ENCODE measurements at places on chromosomes 12 and 14. TPM values are rescaled to one million over a fixed set of nuclear protein-coding genes. Genes with fewer than 3 reads are reported as not detected.

GRCh38 chr12:113891739-113892520, 74.2 kb downstream of the RBM19 start:
- DNase-seq = no peak

GRCh38 chr14:78018283-78018682, 151.9 kb upstream of the NRXN3 start:
- no peak for DNase-seq

GRCh38 chr14:63301891-63302534, 16.7 kb downstream of the GPHB5 start:
- no peak for DNase-seq

GRCh38 chr14:76977793-76978720, 50.5 kb downstream of the IRF2BPL start:
- no peak for DNase-seq

- DNase-seq = no peak
Observed at GRCh38 chr12:60926256-60926655, 1330.4 kb downstream of the SLC16A7 start.

- DNase-seq = no peak
Observed at GRCh38 chr12:49043856-49044258, 16.7 kb downstream of the KMT2D start.

- DNase-seq = no peak
Observed at GRCh38 chr12:49519574-49519936, 19.3 kb upstream of the KCNH3 start.

GRCh38 chr12:108622421-108622820, 11.3 kb downstream of the SELPLG start:
- DNase-seq = no peak

DNA sequence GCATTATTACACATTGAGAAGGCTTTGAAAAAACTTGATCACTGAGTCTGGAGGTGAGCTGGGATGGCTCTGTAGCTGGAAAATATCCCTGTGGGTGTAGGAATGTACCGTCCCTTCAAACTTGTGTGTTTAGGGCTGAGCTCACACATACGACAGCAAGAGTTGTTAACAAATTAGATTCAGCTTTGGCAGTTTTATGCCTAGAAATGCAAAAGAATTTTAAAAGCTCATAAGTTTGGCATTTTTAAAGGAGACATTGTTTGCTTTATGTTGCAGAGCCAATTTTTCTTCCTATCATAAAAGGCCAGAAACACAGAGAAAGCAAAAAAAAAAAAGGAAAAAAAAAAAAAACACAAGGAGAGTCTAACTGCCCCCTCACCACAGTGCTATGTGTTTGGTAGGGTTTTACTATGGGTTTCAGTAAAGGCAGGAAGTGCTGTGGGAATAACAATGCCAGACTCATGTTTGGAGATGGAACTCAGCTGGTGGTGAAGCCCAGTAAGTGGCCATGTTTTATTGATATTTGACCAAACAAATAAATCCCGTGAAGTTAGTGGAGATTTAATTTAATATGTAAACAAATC, 78.4 kb downstream of the DAD1 start:
- no peak for DNase-seq

GRCh38 chr12:50637870-50638481, 125.9 kb upstream of the ATF1 start:
- no peak for DNase-seq

DNA sequence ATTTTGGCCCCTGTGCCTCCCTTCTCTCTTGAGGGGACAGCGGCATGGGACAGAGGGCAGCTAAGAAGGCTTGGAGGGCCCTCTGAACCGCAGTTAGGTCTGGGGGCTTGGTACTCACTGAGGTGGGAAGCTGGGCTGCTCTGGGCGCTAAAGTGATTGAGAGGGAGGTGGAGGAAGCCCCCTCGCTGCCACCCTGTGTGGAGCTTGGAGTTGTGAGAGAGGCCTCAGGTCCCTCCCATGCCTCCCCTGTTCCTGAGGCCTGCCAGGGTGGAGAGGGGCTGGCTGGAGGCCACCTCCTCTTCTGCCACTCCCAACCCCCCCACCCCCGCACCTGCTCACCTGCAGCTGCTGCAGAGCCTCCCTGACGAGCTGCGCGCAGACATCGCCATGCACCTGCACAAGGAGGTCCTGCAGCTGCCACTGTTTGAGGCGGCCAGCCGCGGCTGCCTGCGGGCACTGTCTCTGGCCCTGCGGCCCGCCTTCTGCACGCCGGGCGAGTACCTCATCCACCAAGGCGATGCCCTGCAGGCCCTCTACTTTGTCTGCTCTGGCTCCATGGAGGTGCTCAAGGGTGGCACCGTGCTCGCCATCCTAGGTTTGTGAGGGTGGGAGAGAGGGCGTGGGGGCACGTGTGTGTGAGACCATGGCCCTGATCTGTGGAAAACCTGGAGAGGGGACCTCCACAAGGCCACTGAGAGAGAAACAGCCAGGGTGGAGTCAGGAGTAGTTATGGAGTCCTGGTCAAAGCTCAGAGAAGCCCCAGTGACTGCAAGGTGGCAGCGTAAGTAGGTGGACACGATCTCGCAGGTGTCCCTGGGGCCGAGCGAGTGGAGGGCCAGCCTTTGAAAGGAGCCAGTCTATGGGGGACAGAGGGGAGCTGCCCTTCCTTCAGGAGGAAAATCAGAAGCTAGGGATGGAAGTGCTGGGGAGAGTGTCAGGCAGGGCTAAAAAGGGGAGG, 11.2 kb downstream of the KCNH3 start:
- no peak for DNase-seq

- no peak for DNase-seq
Observed at GRCh38 chr14:100602621-100603230, 15.5 kb upstream of the BEGAIN start.

GRCh38 chr12:88553941-88554658, 26.2 kb downstream of the KITLG start:
- peak; percentile 75 for DNase-seq

- DNase-seq = no peak
Observed at GRCh38 chr14:33567023-33567728, 383.7 kb downstream of the EGLN3 start.

DNA sequence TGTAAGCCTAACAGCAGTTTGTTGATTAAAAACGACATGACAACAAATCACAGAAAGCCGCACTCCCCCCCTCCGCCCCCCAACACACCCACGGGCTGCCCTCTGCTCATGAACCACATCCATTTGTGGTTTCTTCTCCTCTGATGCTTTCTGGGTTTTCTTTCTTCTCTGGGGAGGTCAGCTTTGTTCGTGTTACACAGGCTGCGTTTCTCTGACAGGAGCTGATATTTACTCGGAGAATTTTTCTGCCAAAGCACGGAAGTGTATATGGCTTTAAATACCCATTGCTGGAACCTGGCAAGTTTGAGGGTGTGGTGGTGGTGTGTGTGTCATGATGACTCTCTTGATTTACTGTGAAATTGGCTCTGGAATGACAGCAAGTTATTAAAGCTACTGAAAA, 883.7 kb upstream of the TMEM132C start:
- DNase-seq = no peak

GRCh38 chr14:65414961-65415589, 2.5 kb downstream of the FUT8 start:
- DNase-seq = no peak

DNA sequence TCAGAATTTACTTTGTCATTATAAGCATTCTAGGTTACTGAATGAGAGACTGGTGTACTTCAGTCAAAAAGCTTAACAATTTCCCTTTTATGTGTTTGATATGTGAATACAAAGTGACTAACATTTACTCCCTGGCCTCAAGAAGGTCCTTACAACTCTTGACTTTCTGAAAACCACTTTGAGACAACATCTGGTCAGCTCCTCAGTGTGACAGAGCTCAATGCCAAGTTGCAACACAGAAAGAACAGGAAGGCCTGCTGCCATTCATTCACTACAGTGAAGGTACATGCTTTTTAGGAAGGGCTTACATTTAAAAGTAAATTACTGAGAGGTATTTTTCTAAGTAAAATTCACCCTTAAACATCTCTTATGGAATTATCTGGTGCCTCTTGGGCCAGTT, 2.3 kb upstream of the NAA30 start:
- DNase-seq = no peak

- no peak for DNase-seq
Observed at GRCh38 chr12:75087654-75088053, 122.0 kb downstream of the KCNC2 start.

DNA sequence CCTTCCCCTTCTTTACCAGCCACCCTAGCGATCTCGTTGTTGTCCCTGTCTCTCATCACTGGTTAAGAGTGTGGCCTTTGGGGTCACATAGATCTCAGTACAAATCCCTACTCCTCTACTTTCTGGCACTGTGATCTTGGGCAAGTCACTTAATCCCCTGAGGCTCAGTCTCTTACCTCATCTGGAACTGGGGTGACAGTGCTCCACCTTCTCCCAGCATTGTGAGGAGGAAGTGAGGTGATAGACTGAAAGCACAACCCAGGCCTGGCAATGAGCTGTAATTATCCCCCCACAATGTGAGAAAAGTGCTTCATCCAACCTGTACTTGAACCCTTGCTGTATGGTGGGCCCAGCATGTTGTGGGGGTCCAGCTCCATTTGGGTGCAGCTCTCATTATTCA, 48.0 kb downstream of the IRAK3 start:
- DNase-seq = no peak

- DNase-seq = no peak
Observed at GRCh38 chr14:36076197-36076596, 100.3 kb downstream of the PTCSC3 start.

GRCh38 chr14:93629643-93630042, 158.6 kb downstream of the PRIMA1 start:
- DNase-seq = no peak

DNA sequence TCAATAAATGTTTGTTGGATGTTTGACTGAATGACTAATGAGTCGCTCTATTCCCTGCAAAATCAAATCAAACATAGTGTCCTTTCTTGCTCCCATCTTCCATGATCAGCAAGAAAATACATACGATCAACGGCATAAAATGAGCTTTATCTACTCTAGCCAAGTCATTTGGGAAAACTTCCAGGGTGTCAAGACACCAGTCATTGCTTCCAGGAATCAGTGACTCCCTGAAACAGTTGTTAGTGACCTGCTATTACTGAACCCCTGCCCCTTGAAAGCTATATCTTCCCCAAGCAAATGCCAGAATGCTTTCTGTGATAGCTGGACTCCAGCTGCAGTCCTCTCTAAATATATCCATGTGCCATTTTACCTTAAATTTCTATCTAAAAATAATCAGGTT, 169.5 kb upstream of the SSTR1 start:
- no peak for DNase-seq

DNA sequence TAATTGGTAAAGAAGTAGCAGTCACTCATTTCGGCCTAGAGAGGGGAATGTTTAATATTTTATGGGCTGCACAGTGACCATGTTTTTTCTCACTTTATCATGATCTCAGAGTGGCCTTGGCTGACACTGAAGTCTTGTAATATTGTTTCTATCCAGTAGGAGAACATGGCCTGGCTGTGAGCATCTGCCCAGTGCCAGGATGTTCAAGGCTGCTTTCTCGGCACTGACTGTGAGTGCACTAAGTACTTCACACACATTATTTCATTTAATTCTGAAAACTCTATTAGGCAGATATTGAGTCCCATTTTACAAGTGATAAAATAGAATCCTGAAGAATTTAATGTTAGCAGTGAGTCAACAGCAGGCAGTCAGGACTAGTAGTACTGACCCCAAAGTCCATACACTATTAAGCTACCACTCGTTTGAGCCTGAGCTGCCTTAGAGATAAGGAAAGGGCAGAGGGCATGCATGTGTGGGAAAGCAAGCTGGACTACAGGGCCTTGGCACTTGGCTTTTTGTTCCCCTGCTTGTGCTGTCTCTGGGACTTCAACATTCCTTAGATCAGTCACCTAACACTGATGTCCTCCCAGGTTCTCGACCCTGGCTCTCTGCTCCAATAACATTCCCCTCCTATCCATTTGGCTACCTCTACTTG, 42.2 kb upstream of the APPL2 start:
- DNase-seq = no peak

DNA sequence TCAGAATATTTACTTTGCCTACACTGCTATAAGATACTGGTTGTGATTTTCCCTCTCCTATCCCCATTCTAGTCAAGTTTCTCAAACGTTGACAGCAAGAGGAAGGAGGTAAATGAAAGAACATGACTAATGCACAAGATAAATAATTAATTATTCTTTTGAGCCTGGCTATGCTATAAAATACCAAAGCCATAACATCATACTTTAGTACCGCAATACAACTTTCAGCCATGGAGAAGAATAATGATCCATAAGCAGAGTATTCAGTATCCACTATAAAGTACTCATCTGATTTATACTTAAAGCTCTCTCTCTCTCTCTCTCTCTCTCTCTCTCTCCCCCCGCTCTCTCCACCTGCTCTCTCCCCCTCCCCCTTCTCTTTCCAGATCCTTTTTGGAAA, 41.3 kb downstream of the TDG start:
- DNase-seq = peak; percentile 73

GRCh38 chr12:124308741-124309140, 13.8 kb downstream of the RFLNA start:
- no peak for DNase-seq

DNA sequence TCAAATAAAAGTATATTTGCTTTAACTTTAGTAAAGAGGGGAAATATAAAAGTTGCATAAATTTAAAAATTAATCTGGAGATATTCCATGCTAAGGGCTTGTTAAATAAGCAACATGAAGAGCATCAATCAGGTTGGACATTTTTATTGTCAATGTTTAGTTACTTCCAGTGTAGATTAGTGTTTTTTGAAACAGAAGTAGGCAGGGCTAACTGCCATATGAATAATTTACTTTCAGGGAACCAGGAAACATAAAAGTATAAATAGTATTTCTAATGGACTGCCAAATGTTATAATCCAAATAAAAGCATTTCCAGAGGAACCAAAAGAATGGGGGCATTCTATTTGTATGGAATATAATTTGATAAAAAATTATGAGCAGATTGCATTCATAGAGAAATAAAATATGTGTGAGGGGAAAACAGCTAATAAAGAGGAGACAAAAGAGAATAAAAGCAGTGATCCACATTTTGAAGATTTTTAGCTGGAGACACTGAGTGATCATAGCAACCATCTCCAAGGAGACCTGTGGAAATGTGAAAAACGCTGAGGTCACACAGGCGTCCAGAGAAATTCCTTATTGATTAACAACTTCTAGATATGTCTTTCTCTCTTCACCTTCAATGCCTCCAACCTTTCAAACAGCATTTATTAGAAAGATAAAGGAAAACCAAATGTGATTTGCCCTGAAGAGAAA, 70.8 kb downstream of the SRGAP1 start:
- peak; percentile 43 for DNase-seq

Gene LTB4R2
- polyA plus RNA-seq = 7.5 TPM

Gene OTX2
- not detected for polyA plus RNA-seq

Gene MFAP5
- 246 TPM for polyA plus RNA-seq

Gene ARHGAP9
- polyA plus RNA-seq = 0.07 TPM

Gene TPPP2
- not detected for polyA plus RNA-seq

Gene MYH6
- polyA plus RNA-seq = not detected

Gene FBXO21
- polyA plus RNA-seq = 9.3 TPM

Gene CELA1
- polyA plus RNA-seq = not detected
